Activated CD8-positive, alpha-beta memory T cell treated with anti-CD3 and anti-CD28 coated beads, Interleukin-2, amount 50 U/mL, for 48 hours (primary cell): ENCODE measurements at places on chromosomes 4 and X.

GRCh38 chr4:76683144-76683543 is 214.8 kb downstream of the SOWAHB start:
- DNase-seq = no peak

GRCh38 chr4:157674699-157675098 is 454.2 kb downstream of the GRIA2 start:
- no peak for DNase-seq

GRCh38 chr4:17128268-17128667 is 229.8 kb upstream of the LDB2 start:
- DNase-seq = no peak

DNA sequence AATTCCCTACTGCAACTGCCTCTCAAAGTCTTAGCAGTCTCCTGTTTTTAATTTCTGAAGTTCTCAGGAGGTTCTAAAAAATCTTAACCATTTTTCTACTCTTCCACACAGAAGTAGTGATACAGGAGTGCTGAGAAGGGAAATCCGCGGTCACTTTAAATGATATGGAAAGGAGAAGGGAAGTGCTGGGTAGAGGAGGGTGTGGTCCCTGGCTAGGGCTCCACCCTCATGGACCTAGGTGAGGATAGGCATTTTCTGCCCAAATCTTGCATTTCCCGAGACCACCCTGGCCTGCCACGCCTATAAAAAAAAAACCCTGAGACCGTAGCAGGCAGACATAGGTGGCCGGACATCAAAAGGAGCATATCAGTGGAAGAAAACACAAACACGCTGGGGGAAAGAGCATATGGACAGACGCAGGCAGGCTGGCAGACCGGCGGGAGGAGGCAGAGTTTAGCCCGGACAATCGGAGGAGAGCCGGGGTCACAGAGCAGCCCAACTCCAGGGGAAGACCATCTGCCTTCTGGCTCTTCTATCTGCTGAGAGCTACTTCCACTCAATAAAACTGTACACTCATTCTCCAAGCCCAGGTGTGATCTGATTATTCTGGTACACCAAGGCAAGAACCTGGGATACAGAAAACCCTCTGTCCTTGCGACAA is 85.7 kb downstream of the POU3F4 start:
- no peak for DNase-seq

- DNase-seq = no peak
Observed at GRCh38 chrX:30301963-30302362, 7.2 kb downstream of the NR0B1 start.

DNA sequence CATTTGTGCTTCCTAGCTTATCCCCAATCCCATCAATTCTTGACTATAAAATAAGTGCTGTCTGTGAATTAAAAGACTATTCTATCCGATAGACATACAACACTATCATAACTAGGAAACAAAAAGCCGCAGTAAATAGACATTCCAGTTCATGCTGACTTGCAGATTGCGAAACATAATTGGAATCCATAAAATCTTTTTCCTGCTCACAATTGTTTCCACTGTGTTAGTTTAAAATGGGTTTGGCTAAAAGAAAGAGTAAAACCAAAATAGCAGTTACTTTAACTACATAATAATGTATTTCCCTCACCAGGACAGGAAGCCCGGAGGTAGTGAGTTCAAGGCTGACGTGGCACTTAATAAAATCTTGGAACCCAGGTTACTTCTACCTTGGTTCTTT is 17.2 kb downstream of the SMIM31 start:
- no peak for DNase-seq

DNA sequence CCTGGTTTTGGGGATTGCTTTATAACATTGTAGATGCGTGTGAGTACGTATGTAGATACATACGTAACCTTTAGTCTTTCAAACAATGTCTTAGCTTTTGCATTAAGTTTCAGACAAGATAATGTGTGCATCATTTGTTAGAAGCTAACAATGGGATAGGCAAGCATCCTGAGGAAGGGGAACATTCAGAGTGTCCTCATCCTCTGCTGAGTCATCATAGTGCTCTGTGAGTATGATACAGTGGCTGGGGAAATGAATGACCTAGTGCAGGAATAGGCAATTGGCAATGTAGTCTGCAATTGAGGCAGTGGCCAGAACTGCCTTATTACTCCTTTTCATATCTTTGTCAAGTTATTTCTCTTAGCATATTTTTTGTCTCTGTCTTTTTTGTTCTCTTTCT is 7.3 kb downstream of the NAP1L5 start:
- no peak for DNase-seq

DNA sequence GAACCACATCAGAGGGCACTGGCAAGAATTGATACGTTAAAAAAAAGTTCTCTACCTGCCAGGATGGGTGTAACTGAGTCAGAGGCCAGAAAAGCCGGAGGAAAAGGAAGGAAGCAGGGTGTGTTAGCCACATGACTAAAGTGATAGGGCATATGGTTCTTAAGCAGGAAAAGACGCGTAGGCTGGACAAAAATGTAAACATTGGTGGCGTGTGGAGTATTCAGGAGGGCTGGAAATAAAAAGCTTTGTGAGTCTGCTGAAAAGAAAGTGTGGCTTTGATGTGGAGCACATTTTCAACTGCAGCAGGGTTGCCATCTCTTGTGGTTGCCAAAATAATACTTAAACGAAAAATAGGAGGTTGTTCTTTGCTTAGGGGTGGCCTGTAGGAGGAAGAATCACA is 186.5 kb upstream of the RPL34 start:
- DNase-seq = no peak

GRCh38 chr4:63371001-63371400 is 1038.2 kb downstream of the TECRL start:
- no peak for DNase-seq

DNA sequence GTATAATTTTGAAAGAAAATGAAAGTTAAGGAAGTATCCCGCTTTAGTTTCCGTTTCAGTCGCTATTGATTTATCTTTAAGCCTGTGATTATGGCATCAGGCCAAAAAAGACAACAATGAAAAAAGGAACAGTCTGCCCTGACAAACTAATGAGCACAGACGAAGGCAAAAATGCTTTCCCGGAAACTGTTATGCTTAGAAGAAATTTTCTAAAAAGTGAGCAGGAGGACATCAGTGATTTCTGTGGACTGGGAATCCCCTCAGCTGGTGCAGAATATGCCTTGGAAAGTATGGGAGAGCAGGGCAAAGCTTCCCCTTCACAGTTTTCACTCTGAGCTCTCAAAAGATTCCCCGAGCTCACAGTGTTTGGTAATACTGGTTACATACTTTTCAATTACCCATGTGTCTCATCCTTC is 5.1 kb upstream of the CXCL10 start:
- DNase-seq = no peak

- no peak for DNase-seq
Observed at GRCh38 chr4:25654031-25654970, 1.4 kb upstream of the SLC34A2 start.

GRCh38 chrX:39244147-39244546 is 442.9 kb downstream of the MID1IP1 start:
- DNase-seq = no peak

DNA sequence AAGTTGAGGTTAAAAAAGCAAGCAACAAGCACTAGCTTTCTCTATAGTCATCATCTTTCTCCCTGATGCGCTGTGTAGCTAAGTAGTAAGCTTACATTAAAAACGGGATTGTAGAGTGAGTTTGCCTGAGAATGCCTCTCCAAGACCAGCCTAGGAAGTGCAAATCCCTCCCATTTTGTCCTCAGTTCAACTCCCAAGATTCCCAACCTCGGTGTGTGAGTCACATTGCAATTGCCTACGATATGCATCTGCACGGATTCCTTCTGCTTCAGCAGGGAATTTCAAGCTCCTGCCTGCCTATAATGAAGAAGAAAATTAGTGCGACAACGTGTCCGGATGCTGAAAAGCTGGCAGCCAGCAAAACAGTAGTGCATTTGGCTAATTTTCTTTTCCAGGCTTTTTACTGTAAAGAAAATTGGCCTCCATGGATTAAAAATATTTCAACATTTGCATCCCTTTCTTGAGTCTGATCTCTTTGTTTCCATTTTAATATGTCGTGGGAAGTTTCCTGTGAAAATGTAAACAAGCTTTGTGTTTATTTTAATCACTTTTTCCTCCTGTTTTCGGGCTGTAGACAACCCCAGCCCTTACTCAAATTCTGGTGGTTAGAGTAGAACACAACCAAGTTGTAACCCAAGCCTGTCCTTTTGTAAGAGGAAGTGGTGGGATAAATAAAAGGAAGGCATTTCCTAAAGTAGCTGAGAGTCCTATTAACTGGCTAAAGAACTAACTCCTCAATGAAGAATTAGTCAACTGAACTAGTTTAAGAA is 58.4 kb upstream of the TET2 start:
- no peak for DNase-seq

GRCh38 chr4:128854433-128854832 is 44.9 kb downstream of the JADE1 start:
- no peak for DNase-seq

GRCh38 chr4:76589872-76590797 is 155.1 kb downstream of the SHROOM3 start:
- no peak for DNase-seq

- no peak for DNase-seq
Observed at GRCh38 chrX:23603501-23603900, 63.8 kb upstream of the PRDX4 start.

GRCh38 chrX:97481228-97481627 is 597.5 kb downstream of the RPA4 start:
- DNase-seq = no peak

GRCh38 chr4:7624396-7624980 is 189.8 kb upstream of the PSAPL1 start:
- no peak for DNase-seq

DNA sequence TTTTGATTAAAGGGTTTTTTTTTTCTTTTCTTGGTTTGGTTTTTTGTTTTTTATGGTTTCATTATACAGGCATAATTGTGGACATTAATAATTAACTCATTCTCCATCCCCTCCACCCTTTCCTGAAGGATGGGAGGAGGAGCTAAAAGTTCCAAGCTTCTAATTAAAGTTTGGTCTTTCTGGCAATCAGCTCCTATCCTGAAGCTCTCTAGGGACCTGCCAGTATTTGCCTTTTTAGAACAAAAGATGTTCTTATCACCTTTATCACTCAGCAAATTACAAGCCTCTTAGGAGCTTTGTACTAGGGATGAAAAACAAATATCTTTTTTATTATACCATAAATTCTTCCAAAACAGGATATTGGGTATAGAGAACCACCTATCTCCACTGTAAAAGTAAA is 589.8 kb downstream of the PDHA2 start:
- no peak for DNase-seq

DNA sequence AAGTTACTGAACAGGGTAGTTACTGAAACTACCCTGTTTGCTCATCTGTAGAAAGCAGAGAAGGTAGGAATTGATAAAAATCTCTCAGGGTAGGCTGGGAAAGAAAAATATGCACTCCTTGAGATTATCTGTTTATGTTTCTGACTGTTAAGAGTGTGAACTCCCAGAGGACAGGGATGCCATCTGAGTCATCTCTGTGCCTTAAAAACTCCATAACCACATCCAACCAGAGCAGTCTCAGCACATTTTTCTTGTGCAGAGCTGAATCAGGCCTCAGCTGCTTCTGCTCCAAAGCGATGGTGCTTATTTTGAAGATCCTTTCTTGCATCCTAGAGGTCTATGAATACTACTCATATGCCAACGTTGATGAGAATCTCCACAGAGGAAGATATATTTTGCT is 9.9 kb downstream of the CENPVL3 start:
- DNase-seq = no peak

- DNase-seq = no peak
Observed at GRCh38 chr4:109053257-109053656, 249.2 kb downstream of the COL25A1 start.

- DNase-seq = no peak
Observed at GRCh38 chr4:166924424-166924823, 309.9 kb downstream of the SPOCK3 start.

- no peak for DNase-seq
Observed at GRCh38 chr4:24856586-24856985, 56.3 kb downstream of the CCDC149 start.

DNA sequence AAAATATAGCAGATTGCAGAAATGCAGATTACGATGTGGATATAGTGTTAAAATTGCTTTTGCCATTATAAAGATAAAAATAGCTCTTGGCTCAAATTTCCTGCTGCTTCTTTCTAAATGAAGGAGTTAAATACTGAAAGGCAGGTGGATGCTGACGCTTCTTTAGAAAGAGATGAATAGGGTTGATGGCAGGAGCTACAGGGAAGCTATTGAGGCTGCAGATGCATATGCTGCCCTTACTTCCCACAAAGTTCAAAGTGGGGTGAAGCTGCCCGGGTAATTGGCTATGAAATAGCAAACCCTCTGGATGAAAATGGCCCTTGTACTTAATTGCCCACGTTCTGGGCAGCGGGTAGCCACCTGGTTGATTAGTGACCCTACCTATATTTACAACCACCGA is 379.5 kb downstream of the ZIC3 start:
- DNase-seq = no peak

GRCh38 chrX:1853916-1854315 is 239.1 kb downstream of the ASMT start:
- no peak for DNase-seq

- no peak for DNase-seq
Observed at GRCh38 chr4:34492414-34492813, 1751.9 kb downstream of the ARAP2 start.

GRCh38 chrX:7019555-7019954 is 128.0 kb upstream of the STS start:
- DNase-seq = no peak

GRCh38 chr4:10582059-10582686 is 102.4 kb downstream of the CLNK start:
- no peak for DNase-seq

DNA sequence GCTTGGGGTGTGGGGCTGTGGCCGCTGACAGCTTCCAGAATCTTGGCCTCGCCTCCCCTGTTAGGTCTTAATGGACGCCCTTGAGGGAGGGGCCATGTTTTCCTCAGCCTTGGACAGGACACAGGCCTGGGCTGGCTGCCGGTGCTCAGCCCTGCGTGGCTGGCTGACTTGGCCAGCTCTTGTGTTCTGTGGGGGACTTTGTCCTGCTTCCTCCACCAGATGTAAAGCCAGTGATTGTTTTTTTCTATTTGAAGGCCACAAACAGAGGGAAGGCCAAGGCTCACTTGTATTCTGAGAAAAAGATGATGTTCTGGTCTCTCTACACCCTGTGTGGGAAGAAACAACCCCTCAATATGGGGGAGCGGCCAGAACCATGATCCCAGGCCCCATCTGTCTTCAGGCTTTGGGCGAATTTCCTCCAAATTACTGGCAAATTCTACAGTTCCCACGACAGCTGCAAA is 71.3 kb downstream of the HTRA3 start:
- DNase-seq = no peak

- DNase-seq = no peak
Observed at GRCh38 chrX:56728752-56729151, 291 bp upstream of the NBDY start.

GRCh38 chr4:19213388-19213787 is 1038.3 kb upstream of the SLIT2 start:
- no peak for DNase-seq
